ENCODE measurements at places on chromosomes 1 and 21.
A peak's percentile ranks its signal among the peaks of the same experiment; 100 is the strongest.

GRCh38 chr1:218376722-218377121 is 31.6 kb downstream of the TGFB2 start:
- no peak for DNase-seq

GRCh38 chr1:175744305-175744704 is 910 bp upstream of the TNR start:
- DNase-seq: no peak

GRCh38 chr1:227437495-227438008 is 119.3 kb upstream of the CDC42BPA start:
- DNase-seq: peak; percentile 83

GRCh38 chr1:104733866-104734265 is 984.2 kb downstream of the AMY1C start:
- DNase-seq: no peak

- peak; percentile 77 for DNase-seq
Measured at GRCh38 chr1:247111700-247112478, 7.7 kb upstream of the ZNF669 start.

- DNase-seq: no peak
Measured at GRCh38 chr1:233086961-233087881, 136.8 kb downstream of the NTPCR start.

Measured in cardiac muscle cell (in vitro differentiated cells and primary cell).